HFFc6 (cell line): ENCODE measurements at places on chromosomes 6 and 20. TPM values are rescaled to one million over a fixed set of nuclear protein-coding genes. Genes with fewer than 3 reads are reported as not detected.

LAMA5 gene
- total RNA-seq: 1.5 to 1.8 TPM (median 1.5 TPM) in 3 replicates

DNA sequence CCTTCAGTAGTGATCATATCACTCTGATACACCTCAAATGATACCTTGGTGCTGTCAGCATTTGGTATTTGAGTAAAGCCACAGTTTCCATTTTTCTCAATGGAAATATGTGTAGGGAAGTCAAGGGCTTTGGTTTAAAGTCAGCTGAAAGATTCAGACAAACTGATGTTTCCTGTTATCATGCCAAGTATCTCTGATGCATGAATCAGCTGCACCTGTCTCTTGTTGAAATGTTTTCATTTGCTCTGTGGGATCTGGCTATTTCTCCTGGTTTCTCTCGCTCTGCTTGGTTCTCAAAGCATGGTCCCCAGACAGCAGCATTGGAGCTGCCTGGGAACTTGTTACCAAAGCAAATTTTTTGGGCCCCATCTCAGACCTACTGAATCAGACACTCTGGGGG is 23.5 kb downstream of the ZFP64 start:
- H3K27ac ChIP-seq: no peak overlapping the region
- H3K4me3 ChIP-seq: no peak overlapping the region
- no peak for DNase-seq
- no peaks in the 10 kb centered on the region for H3K4me1 ChIP-seq
- H3K36me3 ChIP-seq: peaks cover 27% of the 10 kb centered on the region
- no peaks in the 10 kb centered on the region; the same call in 1 of the 2 replicates for H3K27me3 ChIP-seq

TTLL9 gene
- total RNA-seq: 0.19 TPM in 1 of 3 replicates, not detected in the others

RIPOR2 gene
- 9.9 to 20.7 TPM (median 10.2 TPM) in 3 replicates for total RNA-seq

- H3K4me3 ChIP-seq: no peak overlapping the region
- H3K27ac ChIP-seq: no peak overlapping the region
- H3K27me3 ChIP-seq: no peaks in the 10 kb centered on the region
- DNase-seq: no peak
Measured at GRCh38 chr20:15045246-15045645, 707.8 kb upstream of the FLRT3 start.

HRH3 gene
- not detected in 3 replicates for total RNA-seq

DNA sequence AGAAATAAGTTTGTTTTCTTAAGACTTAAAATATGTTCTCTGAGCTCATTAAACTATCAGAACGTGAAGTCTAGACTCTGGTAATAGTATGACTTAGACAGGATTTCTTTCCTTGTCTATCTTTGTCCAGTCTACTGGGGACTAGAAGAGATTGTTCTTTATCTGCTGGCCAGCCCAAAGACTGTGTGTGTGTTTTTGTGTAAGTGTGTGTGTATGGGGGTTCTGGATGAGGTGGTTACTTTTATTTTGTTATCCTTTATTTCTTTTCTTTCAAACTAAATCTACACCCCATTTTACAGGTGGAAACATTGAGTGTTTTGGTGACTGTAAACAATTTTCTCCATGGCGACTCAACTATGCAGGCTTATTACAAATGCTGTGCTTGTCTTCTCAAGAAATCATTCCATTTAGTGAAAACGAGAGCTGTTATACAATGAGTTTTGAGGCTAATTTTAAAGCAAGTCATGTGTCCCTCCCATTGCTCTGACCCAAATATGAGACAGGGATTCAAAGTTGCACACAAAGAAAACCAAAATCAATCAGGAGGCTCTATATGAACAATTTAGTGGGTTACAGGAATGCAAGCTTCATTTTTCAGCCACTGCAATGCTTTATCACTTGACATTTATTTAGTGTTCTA is 97.6 kb downstream of the ELOVL5 start:
- H3K27me3 ChIP-seq: peaks cover 8% of the 10 kb centered on the region; the same call in 1 of the 2 replicates
- no peaks in the 10 kb centered on the region for H3K36me3 ChIP-seq
- H3K4me1 ChIP-seq: peaks cover 31% of the 10 kb centered on the region
- peak overlapping the region; percentile 67 for H3K27ac ChIP-seq
- no peak for DNase-seq

SSTR4 gene
- total RNA-seq: not detected in 3 replicates

- H3K4me1 ChIP-seq: no peaks in the 10 kb centered on the region
- no peaks in the 10 kb centered on the region; the same call in 1 of the 2 replicates for H3K27me3 ChIP-seq
- no peak overlapping the region for H3K4me3 ChIP-seq
- DNase-seq: no peak
- H3K36me3 ChIP-seq: no peaks in the 10 kb centered on the region
Measured at GRCh38 chr6:64376394-64376793, 740.8 kb downstream of the PHF3 start.

PTK6 gene
- 0.07 to 0.09 TPM in 2 of 3 replicates, not detected in the other for total RNA-seq

DNA sequence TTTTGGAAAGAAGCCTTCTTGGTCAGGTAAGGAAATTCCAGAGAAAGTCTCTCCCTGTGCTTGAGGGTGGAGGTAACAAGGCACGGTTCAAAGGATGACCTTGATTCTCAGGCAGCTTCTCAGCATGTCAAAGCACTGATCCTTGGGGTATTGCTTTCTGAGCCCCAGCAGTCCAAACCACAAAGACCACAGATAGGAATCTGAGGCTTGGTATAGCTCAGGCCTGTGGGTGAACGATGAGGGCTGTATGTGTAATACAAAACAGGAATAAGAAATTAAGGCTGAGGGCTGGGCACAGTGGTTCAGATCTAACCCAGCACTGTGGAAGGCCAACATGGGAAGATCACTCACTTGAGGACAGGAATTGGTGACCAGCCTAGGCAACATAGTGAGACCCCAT is 70.2 kb upstream of the SLC22A1 start:
- peaks cover 56% of the 10 kb centered on the region for H3K36me3 ChIP-seq
- H3K4me1 ChIP-seq: no peaks in the 10 kb centered on the region
- H3K27me3 ChIP-seq: peaks cover 1% of the 10 kb centered on the region
- H3K4me3 ChIP-seq: no peak overlapping the region
- H3K27ac ChIP-seq: no peak overlapping the region
- DNase-seq: no peak
